ENCODE measurements at places on chromosomes 13 and 19. TPM values are rescaled to one million over a fixed set of nuclear protein-coding genes. Genes with fewer than 3 reads are reported as not detected.

GRCh38 chr13:83906240-83906820 is 24.1 kb upstream of the SLITRK1 start:
- no peaks in the 10 kb centered on the region for H3K36me3 ChIP-seq
- no peaks in the 10 kb centered on the region for H3K27me3 ChIP-seq
- H3K27ac ChIP-seq, result no peak overlapping the region
- no peak for DNase-seq

GRCh38 chr13:77423296-77423695 is 96.4 kb upstream of the MYCBP2 start:
- H3K27me3 ChIP-seq, result no peaks in the 10 kb centered on the region
- H3K36me3 ChIP-seq, result no peaks in the 10 kb centered on the region
- no peak overlapping the region for H3K27ac ChIP-seq
- no peaks in the 10 kb centered on the region for H3K4me1 ChIP-seq

GRCh38 chr13:50668691-50669271 is 174.7 kb downstream of the DLEU7 start:
- peaks cover 15% of the 10 kb centered on the region for H3K4me1 ChIP-seq
- H3K4me3 ChIP-seq, result no peak overlapping the region
- H3K36me3 ChIP-seq, result no peaks in the 10 kb centered on the region
- no peaks in the 10 kb centered on the region for H3K27me3 ChIP-seq

GRCh38 chr19:3604987-3605343 is 1.7 kb downstream of the TBXA2R start:
- no peaks in the 10 kb centered on the region for H3K36me3 ChIP-seq
- H3K4me3 ChIP-seq, result peak overlapping the region; percentile 21
- DNase-seq, result no peak

GRCh38 chr19:55820037-55820436 is 11.8 kb downstream of the NLRP11 start:
- H3K27ac ChIP-seq, result no peak overlapping the region
- H3K27me3 ChIP-seq, result peaks cover 11% of the 10 kb centered on the region
- no peaks in the 10 kb centered on the region for H3K36me3 ChIP-seq
- no peaks in the 10 kb centered on the region for H3K4me1 ChIP-seq

DNA sequence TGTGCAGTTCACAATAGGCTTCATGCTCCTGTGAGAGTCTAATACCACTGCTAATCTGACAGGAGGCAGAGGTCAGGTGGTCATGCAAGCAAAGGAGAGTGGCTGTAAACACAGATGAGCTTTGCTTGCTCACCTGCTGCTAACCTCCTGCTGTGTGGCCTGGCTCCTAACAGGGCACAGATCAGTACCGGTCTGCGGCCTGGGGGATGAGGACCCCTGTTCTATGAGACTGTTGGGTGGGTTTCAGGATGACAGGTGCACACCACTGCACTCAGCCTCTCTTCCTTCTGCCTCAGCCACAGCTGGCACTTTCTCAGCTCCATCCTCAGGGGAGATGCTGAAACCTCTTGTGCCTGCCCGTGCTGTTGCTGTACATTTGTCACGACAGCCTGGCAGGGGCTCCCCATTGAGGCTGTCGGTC is 9.7 kb downstream of the CLEC4G start:
- no peak overlapping the region for H3K27ac ChIP-seq
- DNase-seq, result no peak
- no peaks in the 10 kb centered on the region for H3K4me1 ChIP-seq

The NOVA2 gene
- polyA plus RNA-seq, result 8.2 TPM

The LAIR1 gene
- polyA plus RNA-seq, result 5.3 TPM

The PLPPR3 gene
- polyA plus RNA-seq, result not detected

The PSG11 gene
- polyA plus RNA-seq, result not detected

The ADGRE3 gene
- polyA plus RNA-seq, result not detected
